ENCODE measurements at places on chromosomes 1 and 21. TPM values are rescaled to one million over a fixed set of nuclear protein-coding genes. Genes with fewer than 3 reads are reported as not detected.

GBP2 gene
- total RNA-seq, result 35.3 TPM

DLGAP3 gene
- total RNA-seq, result 0.06 TPM

HSD3B2 gene
- not detected for total RNA-seq

KCNK2 gene
- total RNA-seq, result 5.6 TPM

AVPR1B gene
- total RNA-seq, result not detected

ELAPOR1 gene
- total RNA-seq, result 0.38 TPM

OLIG2 gene
- not detected for total RNA-seq

Data from LHCN-M2 (cell line).